ENCODE measurements at places on chromosomes 1 and 21.

DNA sequence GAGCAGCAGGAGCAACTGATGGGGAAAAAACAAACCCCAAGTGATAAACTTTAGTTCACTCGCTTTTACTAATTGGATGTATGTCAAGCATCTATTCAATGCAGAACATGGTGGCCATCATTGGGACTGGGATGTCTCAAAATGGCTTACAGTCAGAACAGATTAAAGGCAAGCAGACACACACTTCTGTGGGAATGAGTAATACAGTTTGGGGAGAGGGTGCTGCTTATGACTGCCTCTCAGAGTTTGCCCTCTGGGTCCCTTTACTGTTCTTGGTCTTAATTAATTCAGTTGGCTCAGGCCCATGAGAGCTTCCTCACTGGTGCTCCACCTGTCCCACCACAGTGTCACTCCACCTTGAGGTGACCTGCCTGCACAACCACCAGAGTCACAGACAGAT is 119.5 kb downstream of the TBX19 start:
- no peak for DNase-seq

DNA sequence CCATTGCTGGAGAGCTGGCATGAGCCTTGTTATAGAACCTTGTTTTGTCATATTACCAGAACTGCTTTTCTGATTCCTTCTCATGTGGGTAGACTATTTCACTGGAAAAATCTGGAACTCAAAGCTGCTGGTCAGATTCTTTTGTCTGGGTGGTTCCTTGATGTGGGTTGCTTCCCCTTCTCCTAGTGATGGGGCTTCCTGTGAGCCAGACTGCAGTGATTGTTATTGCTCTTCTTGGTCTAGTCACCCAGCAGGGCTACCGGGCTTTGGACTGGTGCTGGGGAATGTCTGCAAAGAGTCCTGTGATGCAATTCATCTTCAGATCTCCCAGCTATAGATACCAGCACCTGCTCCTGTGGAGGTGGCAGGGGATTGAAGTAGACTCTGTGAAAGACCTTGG is 59.4 kb downstream of the GPR137B start:
- no peak for DNase-seq

DNA sequence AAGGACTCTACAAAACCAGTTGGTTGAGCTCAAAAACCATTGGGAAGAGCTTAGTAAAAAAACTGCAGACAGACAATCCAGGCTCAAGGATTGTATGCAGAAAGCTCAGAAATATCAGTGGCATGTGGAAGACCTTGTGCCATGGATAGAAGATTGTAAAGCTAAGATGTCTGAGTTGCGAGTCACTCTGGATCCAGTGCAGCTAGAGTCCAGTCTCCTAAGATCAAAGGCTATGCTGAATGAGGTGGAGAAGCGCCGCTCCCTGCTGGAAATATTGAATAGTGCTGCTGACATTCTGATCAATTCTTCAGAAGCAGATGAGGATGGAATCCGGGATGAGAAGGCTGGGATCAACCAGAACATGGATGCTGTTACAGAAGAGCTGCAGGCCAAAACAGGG is 104.0 kb upstream of the BMP8A start:
- no peak for DNase-seq

DNA sequence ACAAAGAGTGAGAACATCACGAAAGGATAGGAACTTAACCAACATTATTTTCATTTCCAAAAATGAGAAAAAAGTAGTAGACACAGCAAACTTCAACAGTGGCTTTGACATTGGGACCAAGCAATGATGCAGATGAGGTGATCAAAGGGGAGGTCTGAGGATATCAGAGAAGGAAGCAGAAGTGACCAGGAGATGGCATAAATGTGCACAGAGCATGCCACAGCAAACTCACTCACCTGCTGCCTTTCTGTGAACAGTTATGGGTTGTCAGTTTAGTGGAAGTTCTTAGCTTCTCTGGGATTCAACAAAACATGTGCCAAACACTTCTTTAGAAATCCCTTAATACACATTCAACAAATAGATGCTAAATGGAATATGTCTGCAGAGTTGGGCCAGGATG is 290.1 kb downstream of the PLPP3 start:
- no peak for DNase-seq

DNA sequence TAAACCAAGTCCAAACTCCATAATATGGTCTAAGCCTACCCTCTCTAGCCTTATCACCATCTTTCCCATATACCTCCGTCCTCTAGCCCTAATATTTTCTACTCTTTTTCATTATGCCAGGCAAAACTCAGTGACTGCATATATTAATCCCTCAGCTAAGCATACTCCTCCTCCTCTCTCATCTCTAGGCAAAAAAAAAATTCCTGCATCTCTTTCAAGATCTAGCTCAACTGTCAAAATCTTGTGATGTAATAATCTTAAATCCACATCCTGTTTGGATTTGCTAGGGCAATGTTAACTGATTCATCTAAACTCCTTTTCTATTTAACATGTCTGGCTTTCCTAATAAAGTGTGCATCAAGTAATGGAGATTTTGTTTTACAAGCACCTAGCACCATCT is 20.4 kb downstream of the PRPF38A start:
- DNase-seq: no peak

GRCh38 chr1:33008051-33008914 is 28.4 kb downstream of the AK2 start:
- DNase-seq: no peak

- DNase-seq: no peak
These were observed 152.3 kb downstream of the NR5A2 start for GRCh38 chr1:200179781-200180160.

- no peak for DNase-seq
These were observed 10.6 kb downstream of the GALNT2 start for GRCh38 chr1:230077436-230078213.

DNA sequence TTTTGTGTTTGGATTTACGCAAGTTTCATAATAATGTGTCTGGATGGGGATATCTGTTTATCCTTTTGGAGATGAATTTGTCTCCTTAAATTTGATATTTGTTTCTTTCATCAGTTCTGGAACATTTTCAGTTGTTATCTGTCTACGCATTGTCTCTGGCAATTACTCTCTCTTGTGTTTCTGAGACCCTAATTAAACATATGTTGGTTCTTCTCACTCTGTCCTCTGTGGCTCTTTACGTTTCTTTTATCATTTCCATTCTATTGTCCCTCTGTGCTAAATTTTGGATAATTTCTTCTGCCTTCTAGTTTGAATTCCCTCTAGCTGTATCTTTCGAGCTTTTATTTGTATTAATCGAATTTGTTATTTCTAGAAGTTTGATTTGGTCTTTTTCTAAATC is 17.5 kb upstream of the PRELP start:
- DNase-seq: no peak

- DNase-seq: no peak
These were observed 128.0 kb downstream of the ACTL8 start for GRCh38 chr1:17883136-17883535.

DNA sequence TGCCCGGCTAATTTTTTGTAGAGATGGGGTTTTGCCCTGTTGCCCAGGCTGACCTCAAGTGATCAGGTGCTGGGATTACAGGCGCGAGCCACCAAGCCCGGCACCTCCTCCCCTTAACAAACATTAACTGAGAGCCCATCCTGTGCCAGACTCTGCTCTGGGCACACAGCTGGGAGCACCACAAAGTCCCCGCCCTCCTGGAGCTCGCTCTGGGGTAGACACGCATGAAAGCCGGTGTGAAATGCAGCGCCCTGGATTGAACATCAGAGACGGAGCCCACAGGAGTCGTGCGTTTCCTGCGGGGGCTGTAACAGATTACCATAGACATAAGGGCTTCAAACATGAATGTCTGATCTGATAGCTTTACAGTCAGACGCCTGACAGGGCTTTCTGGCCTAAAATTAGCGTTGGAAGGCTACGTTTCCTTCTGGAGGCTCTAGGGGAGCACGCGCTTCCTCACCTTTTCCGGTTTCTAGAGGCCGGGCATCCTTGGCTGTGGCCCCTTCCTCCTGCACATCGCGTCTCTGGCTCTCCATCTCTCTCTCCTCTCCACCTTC is 14.3 kb downstream of the SLC27A3 start:
- DNase-seq: no peak

DNA sequence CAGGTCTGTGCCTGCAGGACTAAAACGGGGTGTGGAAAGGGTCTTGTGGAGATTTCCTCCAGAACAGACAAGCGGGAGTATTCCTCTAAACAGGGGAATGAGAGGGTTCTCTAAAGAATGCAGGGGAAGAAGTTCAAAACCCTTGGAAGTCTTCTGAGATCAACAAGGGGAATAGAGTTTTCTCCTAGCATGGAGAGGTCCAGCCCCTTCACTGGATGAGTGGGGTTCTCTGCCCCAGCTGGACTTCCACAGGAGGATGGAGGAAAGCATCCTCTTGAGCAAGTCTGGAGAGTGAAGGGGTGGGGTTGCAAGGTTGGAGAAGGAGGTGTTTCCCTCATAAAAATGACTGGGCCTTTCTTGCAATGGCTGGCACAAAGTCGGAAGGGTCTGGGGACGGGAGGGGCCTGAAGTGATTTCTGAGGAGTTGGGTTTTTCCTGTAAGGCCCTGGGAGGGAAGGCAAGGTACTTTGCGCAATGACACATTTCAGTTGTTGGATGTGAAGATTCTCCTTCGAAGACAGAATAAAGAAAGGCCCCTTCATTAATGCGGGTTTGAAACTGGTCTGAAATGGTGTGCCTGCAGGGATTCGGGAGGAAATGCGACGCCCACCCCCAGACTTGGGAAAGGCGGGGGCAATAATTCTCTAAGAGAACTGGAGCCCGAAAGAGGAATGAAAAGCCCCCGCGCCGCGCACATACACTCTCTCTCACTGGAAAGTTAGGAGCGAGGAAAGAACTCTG is 884 bp downstream of the SPATA6 start:
- DNase-seq: no peak

DNA sequence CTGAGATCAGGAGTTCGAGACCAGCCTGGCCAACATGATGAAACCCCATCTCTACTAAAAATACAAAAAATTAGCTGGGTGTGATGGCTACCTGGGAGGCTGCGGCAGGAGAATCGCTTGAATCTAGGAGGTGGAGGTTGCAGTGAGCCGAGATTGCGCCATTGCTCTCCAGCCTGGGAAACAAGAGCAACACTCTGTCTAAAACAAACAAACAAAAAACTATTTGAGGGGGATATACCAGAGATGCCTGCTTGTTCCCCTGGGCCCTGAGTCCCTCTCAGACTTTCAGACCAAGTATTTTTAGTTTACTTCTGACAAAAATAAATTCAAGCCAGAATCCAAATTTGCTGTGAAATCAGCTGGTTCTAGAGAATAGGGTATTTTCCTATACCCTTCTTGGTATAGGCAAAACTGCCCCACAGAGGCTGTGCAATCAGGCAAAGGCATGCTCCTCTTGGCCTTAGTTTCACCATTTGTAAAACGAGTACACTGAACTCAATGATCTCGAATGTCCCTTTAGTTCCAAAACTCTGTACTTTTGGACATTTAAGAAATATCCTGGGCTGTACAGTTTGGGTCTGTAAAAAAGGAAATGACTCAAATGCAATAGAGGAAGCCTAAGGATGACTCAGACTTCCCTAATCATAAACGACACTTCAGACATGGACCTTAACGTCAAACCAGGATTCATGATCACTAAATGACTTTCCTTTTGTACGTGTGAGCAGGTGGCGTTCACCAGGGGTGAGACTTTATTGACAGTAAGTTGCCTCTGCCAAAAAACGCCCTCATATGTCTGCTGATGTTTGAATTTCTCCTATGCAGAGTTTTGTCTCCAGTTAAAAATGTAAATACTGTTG is 16.1 kb downstream of the ENSA start:
- peak; percentile 79 for DNase-seq

- DNase-seq: no peak
These were observed 568.0 kb downstream of the PTPRU start for GRCh38 chr1:29804181-29804899.

- DNase-seq: no peak
These were observed 56.0 kb upstream of the NTPCR start for GRCh38 chr1:232894436-232894835.

DNA sequence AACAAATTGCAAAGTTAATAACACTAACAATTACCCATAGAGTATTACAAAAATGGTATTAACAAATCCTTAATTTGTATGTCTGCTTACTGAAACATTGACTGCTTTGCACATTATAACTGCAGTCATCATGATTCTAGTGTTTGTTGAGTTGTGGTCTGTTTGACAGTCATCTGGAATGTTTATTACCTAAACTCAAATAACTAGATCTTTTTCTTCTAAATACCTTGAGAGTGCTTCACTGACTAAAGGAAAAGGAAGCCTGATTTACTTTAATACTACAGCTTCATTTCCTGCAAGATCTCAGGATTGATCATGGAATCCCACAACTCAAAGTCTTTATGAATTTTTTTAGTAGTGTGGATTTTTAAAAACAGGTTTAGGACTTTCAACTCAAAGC is 70.0 kb downstream of the HMCN1 start:
- no peak for DNase-seq

DNA sequence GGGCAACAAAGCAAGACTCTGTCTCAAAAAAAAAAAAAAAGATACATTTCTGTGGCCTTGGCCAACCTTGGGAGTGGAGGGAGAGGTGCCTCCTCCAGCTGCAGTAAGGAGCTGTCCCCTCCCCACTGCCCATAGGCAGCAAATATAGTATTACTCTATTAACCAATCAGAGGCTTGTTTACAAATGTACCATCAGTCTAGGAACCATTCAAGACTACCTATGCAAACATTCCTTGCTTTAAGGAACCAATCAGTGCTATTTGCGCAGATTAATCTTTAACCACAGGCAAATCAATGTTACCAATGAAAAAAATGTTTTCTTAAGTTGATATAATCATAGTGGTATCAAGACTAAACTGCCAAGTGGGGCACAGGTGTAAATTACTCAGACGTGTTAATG is 1.1 kb downstream of the CELA2A start:
- no peak for DNase-seq

DNA sequence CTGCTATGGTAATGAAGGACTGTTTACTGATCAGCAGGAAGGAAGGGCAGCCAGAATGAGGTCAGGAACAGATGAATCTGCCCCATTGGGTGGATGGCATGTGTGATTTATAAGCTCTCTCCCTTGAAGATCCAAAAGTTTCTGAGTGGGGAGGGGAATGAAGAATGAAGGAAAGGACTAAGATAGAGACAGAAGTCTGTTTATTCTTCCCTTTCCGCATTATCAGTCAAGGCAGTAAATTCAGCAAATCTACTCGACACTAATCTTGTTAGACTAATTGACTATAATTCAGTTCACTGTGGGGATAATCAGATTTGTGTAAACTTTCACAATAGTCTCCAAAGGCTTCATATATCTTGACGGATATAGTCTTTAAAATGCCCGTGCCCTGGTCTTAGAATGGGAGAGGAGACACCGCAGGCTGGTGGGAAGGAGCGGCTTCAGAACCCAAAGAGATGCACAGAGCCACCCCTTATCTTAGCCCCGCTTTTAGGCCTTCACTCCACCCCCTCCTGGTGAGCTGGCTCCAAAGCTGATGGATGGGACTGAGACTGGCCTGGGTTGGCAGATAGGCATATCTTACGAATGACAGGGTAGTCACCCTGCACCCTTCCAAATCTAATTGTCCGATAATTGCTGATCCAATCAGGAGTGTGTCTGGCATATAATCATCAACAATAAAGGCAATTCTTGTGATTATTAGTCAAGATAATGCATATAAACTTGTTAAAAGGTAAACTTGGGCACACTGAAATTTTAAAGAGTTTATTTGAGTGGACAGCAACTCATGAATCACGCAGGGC is 76.0 kb upstream of the PPM1J start:
- DNase-seq: no peak
